Cardiac muscle cell (in vitro differentiated cells and primary cell): ENCODE measurements at places on chromosomes 11 and 22. TPM values are rescaled to one million over a fixed set of nuclear protein-coding genes. Genes with fewer than 3 reads are reported as not detected.

Gene RPL3
- 2,304 and 2,959 TPM in 2 replicates for total RNA-seq

Gene POLR3H
- 11.4 and 12.5 TPM in 2 replicates for total RNA-seq

Gene CBLIF
- 0.69 TPM in 1 of 2 replicates, not detected in the other for total RNA-seq

Gene CARNS1
- 1.4 and 1.6 TPM in 2 replicates for total RNA-seq

DNA sequence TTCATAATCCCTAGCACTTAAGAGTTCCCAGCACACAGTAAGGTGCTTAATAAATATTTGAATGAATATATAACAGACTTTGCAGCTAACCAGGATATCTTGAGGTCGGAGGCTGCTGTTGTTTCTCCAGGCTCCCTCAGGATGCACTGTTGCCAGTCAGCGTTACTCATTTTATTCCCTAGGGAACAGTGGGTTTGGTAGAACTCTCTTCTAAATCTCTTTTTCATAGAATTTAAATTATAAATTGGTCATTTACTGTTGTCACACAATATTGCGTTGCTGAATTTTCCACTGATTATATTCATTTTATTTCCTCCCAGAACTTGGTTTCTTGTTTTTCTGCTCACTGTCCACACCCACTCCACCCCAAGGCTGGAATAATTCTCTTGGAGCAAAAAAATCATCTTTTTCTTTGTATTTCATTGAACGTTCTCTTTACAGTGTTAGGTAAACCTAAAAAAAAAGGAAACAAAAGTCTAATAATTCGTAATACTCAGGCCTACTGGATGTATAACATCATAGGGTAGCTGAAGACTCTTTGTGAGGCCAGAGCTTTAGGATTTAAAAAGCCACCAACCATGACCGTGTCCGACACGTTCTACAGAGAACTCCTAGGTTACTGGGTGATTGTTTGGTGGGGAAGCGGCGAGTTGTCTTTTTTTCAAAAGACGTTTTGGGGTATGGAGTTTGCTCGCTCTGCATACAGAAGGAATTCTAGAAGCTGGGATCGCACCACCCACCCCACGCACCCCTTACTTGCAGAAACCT is 766 bp upstream of the CAPRIN1 start:
- no peaks in the 10 kb centered on the region for H3K27me3 ChIP-seq
- peak overlapping the region; percentile 98 for H3K4me3 ChIP-seq
- H3K4me1 ChIP-seq = peaks cover 15% of the 10 kb centered on the region
- H3K36me3 ChIP-seq = peaks cover 4% of the 10 kb centered on the region

- DNase-seq = no peak
- no peak overlapping the region for H3K27ac ChIP-seq
- no peak overlapping the region for H3K4me3 ChIP-seq
- no peaks in the 10 kb centered on the region for H3K36me3 ChIP-seq
- H3K27me3 ChIP-seq = peaks cover 3% of the 10 kb centered on the region
- H3K4me1 ChIP-seq = peaks cover 21% of the 10 kb centered on the region
These were observed 12.5 kb upstream of the GRIK4 start for GRCh38 chr11:120499088-120499487.

- no peaks in the 10 kb centered on the region for H3K36me3 ChIP-seq
- H3K27me3 ChIP-seq = no peaks in the 10 kb centered on the region
- H3K4me3 ChIP-seq = no peak overlapping the region
- H3K27ac ChIP-seq = peak overlapping the region; percentile 73
- no peak for DNase-seq
- H3K4me1 ChIP-seq = peaks cover 45% of the 10 kb centered on the region
These were observed 71.1 kb downstream of the LARGE2 start for GRCh38 chr11:45993531-45994001.

- no peaks in the 10 kb centered on the region for H3K27me3 ChIP-seq
- peaks cover 17% of the 10 kb centered on the region for H3K4me1 ChIP-seq
- no peak for DNase-seq
- no peaks in the 10 kb centered on the region for H3K36me3 ChIP-seq
- no peak overlapping the region for H3K4me3 ChIP-seq
- no peak overlapping the region for H3K27ac ChIP-seq
These were observed 20.3 kb upstream of the FAM181B start for GRCh38 chr11:82753921-82754320.

GRCh38 chr11:821512-822371 is 3.0 kb downstream of the PNPLA2 start:
- peaks cover 7% of the 10 kb centered on the region for H3K36me3 ChIP-seq
- H3K4me1 ChIP-seq = peaks cover 4% of the 10 kb centered on the region
- H3K27me3 ChIP-seq = no peaks in the 10 kb centered on the region
- H3K4me3 ChIP-seq = no peak overlapping the region
- no peak overlapping the region for H3K27ac ChIP-seq

DNA sequence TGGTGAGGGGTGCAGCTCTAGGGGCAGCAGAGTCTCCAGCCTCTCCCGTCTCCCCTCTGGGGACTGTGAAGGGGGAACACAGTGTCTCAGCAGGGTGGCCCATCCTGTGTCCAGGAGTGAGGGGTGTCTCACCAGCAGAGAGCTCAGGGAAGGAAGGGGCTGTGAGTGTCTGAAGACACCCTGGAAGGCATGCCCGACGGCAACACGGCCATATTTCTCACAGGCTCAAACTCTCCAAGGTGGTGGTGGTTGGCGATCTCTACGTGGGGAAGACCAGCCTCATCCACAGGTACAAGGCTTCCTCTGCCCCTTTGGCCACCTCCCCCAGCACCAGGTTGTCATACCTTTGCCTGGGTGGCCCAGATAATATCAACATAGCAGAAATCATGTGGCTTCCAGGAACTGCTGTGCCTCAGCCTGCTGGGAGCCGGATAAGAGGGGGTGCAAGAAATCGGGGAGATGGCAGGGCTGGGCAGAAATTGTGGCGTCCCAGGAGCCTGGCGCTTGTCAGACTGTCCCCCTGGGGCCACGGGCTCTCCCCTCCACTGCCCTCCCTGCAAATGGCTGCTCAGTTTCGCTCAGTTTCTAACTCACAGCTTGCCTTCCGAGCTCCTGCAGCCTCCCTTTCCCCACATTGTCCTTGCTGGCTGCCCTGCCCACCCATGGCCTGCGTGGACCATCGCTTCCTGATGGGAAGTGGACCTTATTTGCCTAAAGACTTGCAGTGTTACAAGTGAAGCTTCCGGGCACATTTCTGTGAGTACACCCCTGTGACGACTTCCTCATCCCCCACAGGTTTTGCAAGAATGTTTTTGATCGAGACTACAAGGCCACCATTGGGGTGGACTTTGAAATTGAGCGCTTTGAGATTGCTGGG is 7.2 kb downstream of the RAB36 start:
- no peak overlapping the region for H3K27ac ChIP-seq
- H3K4me3 ChIP-seq = no peak overlapping the region
- no peaks in the 10 kb centered on the region for H3K36me3 ChIP-seq
- H3K27me3 ChIP-seq = no peaks in the 10 kb centered on the region
- no peak for DNase-seq
